ENCODE measurements at places on chromosomes 11 and 22. TPM values are rescaled to one million over a fixed set of nuclear protein-coding genes. Genes with fewer than 3 reads are reported as not detected.

Gene BTBD18
- 0.74 TPM for polyA plus RNA-seq

Gene NLRP6
- polyA plus RNA-seq = not detected

Gene SERPIND1
- polyA plus RNA-seq = 70.4 TPM

Gene EPS8L2
- 15.1 TPM for polyA plus RNA-seq

Gene KRTAP5-11
- polyA plus RNA-seq = 0.43 TPM

Gene POU2F3
- not detected for polyA plus RNA-seq

Gene GRM5
- polyA plus RNA-seq = 28.1 TPM

Gene NNMT
- polyA plus RNA-seq = 0.87 TPM

Gene MAP6
- polyA plus RNA-seq = 190 TPM

Gene CRYBB3
- 0.60 TPM for polyA plus RNA-seq

Gene SLC5A1
- polyA plus RNA-seq = 0.32 TPM

Gene TENM4
- polyA plus RNA-seq = 32.6 TPM

Gene PIWIL4
- 4.2 TPM for polyA plus RNA-seq

Gene OR51S1
- polyA plus RNA-seq = not detected

Gene C11orf91
- not detected for polyA plus RNA-seq

Gene USH1C
- 3.3 TPM for polyA plus RNA-seq

Gene FCHSD2
- 65.9 TPM for polyA plus RNA-seq

Gene DEFB131B
- not detected for polyA plus RNA-seq

Gene COX8A
- 391 TPM for polyA plus RNA-seq

All from spinal cord (tissue), 10 donors.